Foreskin keratinocyte (primary cell): ENCODE measurements at places on chromosomes 5 and 9. TPM values are rescaled to one million over a fixed set of nuclear protein-coding genes. Genes with fewer than 3 reads are reported as not detected.

Gene SAPCD2
- 3.3 and 3.6 TPM in 2 replicates for polyA plus RNA-seq

Gene SLC25A2
- polyA plus RNA-seq = not detected in 2 replicates

Gene PCDHB10
- not detected in 2 replicates for polyA plus RNA-seq

Gene BAG1
- 32.5 and 40.6 TPM in 2 replicates for polyA plus RNA-seq

Gene RPL35
- polyA plus RNA-seq = 4,502 and 4,687 TPM in 2 replicates

Gene SCGB3A2
- not detected in 2 replicates for polyA plus RNA-seq

Gene TTC1
- polyA plus RNA-seq = 50.4 and 56.8 TPM in 2 replicates

Gene KIF24
- 1.7 and 2.1 TPM in 2 replicates for polyA plus RNA-seq

Gene DIPK1B
- polyA plus RNA-seq = 0.18 and 0.19 TPM in 2 replicates

Gene F2RL2
- 0.06 TPM in 1 of 2 replicates, not detected in the other for polyA plus RNA-seq

- no peak for DNase-seq
Measured at GRCh38 chr5:121688781-121689180, 162.9 kb upstream of the FTMT start.

DNA sequence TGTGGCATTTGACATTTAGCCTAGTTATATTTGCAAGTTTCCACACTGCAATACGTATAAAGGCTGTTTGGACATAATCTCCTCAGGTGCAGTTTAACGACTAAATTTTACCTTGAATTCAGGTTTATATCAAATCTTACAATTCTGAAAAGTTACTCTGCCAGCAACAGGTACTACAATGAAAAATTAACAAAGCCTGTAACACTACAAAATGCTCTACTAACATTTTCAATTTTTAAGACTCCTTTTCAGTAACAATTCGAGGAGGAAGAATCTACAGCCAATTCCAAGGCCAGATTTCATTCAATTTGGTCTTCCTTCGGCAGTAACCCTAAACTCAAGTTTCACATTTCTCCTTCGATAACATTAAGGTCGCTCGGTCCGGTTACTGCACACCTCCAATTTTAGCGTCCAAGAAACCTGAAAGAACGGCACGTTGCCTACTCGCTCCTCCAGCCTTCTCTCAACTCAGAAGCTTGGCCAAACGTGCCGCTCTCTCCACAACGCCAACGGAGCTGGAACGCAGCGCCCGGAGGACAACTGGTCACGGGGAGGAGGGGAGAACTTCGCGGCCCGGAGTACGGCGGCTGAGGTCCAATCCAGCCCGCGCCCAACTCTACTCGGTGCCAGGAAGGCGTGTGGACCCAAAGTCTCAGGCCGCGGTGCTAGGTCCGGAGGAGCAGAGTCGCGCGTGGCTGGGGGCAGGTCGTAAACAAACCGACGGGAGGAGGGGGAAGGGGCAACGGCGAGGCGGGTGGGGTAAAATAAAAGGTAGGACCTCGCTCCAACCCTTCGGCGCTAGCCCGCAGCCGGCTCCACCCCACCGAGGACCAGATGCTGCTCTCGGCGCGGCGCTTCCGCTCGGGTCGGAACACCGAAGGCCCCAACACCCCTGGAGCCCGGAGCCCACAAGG, 681 bp downstream of the FNIP1 start:
- DNase-seq = peak; percentile 46

- DNase-seq = no peak
Measured at GRCh38 chr9:93130861-93131481, 3.1 kb downstream of the NINJ1 start.

DNA sequence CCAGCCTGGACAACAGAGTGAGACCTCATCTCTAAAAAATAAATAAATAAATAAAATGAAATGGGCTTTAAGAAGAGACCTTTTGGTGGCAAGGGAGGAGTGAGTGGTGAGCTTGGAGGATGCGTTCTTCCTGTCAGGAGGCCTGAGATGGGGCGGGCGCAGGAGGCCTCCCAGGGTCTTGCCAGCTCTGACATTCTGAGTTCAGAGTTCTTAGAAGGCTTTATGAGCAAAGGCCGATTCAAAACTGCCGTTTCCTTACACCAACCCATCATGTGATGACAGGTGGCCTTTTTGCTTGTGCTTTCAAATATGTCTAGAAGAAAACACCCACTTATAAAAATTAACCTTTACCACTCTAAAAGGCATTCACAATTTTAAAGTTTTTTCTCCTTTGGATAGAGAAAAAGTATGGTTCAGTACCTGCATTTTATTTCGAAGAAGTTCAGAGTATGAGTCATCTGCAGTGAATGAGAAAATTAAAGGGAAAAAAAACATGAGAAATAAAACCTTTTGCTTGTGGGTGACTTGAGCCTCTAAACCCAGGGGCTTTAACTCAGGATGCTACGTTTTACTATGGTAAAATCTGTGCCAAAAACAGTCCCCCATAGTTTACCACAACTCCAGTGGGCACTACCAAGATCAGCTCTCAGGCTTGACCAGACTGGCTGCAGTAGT, 157.4 kb upstream of the OTULINL start:
- no peak for DNase-seq

DNA sequence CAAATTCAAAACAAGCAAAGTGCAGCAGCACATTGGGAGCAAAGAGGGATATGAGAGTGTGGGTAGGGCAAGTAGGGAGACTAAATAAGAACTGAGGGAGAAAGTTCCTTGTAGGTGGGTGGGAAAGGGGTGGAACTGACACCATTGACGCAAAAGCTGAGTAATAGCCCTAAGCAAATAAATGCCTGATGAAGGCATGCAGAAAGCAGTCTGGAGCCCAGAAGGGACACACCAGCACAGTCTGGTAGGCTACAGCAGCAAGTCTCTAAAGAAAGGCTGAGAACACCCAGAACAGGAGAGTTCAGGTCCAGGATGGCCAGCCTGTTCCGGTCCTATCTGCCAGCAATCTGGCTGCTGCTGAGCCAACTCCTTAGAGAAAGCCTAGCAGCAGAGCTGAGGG, at the start of gene INSL4:
Gene INSL4, plus strand, starts transcription at position 208 of the 400 bp plus-strand sequence. Its CDS starts 105 bp downstream, at position 313.
- DNase-seq = peak; percentile 31

- no peak for DNase-seq
Measured at GRCh38 chr5:116375926-116376325, 198.7 kb downstream of the SEMA6A start.

DNA sequence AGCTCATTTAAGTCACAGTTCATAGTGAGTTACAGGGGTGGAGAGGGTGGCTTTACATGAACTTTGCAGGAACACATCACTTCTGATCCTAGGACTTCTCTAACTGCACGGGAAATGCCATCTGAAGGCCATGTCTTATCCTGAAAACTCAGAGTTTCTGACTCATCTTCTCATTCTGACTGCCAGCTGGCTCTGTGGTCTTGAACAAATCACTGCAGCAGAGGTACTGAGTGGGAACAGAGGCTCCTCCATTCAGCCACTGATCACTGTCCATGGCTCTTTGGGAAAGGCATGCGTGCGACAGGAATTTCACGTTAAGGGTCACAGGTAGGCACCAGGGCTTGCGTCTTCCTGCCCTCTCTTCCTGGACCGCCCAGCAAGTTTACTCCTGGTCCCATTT, 114.6 kb upstream of the LRRTM2 start:
- DNase-seq = no peak

GRCh38 chr5:60504342-60504741, 195.6 kb downstream of the DEPDC1B start:
- DNase-seq = no peak

DNA sequence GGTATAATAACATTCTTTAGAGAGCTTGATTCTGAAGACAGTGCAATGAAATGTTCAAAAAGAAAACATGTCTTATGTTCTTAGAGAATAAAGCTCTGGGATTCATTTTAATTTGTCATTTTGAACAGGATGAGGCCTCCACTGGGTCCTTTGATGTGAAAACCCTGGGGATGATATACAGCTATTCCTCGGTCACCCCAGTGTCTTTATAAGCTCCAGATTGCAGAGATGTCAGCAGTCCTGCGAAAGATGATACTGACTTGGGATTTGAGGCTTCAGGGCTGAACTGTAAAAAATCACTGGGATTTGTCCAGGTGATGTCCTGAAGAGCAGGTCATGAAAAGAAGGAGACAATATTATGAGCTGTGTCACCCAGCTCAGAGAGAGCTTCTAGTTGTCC, 529.7 kb upstream of the ZNF608 start:
- no peak for DNase-seq

DNA sequence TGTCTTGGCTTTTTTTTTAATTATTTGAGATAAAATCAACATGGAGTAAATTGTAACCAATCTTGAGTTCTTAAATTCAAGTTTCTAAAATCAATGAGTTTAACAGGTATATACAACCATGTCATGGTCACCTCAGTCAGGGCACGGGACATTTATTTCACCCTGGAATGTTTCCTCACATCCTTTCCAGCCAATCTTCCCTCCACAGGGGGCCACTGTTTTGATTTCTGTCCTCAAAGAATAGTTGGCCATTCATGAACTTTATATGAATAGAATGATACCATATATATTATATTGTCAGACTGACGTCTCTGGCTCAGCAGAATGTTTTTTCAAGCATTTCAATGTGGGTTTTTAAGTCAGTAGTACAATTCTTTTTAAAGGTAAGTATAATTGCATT, 806 bp downstream of the ZNF474 start:
- DNase-seq = no peak

DNA sequence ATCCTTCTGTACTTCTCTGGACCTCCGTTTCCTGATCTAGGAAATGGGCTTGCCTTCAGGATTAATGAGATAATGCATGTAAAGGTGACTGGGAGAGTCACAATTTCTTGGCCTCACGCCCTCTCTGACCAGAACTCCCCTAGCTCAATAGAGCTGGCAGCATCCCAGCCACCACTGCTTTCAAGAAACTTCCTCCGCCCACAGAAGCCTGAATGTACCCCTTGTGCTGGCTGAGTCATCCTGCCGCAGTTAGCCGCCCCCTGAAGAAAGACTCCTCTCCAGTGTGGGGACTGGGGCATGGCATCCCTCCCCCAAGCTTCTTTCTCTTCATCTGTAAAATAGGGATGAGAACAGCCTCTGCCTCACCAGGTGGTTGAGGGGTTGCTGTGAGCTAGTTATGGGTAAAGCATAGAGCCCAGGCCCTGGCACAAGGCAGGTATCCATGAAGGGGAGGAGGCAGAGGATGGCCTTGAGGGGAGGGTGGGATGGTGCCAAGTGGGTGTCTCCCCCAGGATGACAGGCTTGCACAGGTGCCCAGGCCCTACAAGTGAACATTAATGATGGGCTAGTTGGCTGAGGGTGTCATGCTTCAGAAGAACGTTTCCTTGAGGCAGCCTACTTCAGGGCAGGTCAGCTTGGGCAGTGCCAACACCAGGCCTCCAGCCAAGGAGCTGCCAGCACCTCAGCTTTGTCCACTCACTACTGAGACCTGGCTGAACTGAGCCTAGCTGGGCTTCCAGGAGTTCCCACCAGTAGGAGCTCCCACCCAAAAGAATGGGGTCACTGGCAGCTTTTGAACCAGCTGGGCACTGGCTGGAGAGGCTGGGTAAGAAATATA, 3.4 kb downstream of the PDLIM4 start:
- DNase-seq = no peak

DNA sequence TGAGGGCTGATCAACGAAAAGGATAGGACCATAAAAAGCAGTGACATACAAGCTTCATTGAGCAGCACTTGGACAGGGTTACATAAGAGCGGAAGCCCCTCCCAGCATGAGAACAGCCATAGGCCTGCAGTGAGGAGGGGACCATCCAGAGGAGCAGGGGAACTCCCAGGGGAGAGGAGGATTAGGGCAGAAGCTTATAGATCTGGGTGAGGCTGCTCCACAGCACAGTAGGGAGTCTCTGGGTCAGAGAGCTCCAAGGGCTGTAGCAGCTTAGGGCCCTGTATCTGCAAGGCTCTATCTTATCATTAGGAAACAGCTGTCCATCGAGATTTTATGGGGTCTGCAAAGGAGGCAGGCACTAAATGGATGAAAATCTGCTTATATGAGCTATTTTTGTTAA, 186.6 kb downstream of the DOCK8 start:
- no peak for DNase-seq

DNA sequence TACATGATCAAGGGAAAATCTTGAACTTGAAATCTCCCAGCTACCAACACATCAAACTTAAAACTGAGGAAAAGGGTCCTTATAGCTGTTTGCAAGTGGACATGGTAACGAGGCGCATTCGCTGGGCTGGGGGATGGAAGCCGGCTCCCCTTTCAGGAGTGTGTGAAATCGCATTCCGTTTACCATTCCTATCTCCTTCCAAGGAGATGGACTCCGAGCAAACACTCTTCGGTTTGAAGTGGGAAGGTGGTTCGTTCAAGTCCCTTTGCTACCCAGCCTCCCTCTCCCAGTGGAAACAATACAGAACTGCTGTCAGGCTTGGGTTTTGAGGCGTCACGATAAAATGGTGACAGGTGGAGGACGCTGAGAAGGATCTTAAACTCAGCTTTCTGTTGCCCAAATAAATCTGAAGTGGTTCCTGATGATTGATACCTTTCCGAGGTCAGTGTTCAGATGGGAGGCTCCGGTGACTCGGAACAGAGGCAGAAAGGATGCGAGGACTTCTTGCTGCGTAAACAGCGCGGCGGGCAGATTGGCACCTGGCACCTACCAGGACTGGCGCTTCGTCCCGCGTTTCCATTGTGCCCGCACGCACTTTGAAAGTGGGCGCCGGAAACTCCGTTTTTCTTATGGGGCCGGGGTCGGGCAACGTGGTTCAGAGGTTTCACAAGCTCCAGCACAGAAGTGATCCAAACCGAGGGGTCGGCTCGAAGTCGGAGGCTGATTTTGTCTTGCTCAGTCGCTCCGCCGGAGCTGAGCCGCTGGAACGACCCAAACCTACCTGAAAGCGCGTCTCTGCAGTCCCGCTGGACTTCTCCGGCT, 7.0 kb downstream of the MSX2 start:
- no peak for DNase-seq

DNA sequence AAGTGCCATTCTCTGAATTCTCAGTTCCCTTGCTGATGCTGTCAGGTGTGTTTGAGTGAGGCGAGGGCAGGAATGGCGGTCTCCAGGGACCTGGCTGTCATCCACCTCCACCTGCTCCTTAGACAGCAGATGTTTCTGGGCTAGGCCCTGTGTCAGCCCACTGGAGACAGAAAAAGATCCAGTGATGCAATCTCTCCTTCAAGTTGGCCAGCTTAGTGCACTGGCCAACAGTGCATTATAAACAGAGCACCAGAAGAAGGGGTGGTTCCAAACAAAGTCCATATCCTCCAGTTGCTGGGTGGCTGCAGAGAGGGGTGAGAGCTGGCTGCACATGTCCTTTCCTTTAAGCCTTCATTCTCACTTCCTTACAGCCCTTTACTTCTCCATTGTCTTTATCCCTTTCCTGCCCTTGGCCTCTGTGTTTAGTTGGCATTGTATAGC, 26.5 kb downstream of the NANS start:
- DNase-seq = no peak

- DNase-seq = no peak
Measured at GRCh38 chr9:21320465-21320864, 14.7 kb downstream of the KLHL9 start.

DNA sequence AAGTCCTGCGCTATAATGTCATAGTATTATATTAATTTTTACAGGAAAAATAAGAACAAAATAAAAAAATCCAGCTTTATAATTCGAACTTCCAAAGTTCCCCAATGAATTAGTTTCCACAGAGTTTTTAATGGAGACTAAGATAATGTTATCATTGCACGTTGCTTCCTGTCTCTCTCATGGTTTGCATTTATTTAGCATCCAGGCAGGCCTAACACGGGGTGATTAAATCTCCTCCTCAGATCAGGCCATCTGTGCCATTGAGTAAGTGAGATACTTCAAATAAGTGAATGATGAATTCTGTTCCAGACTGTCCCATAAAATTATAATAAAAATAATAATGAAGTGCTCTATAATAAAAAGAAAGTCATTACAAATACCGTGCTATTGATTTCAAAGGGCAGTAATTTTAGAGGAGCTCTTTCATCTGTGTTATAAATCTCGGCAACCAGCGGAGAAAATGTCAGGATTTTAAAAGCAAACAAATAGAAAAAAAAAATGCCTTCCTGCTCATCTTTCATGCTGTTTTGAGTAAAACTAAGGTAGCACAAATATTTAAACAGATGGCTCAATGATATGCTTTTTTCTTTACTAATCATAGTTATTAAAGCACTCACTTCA, 570.6 kb upstream of the ZNF608 start:
- no peak for DNase-seq

- no peak for DNase-seq
Measured at GRCh38 chr5:122076669-122077365, 1.2 kb downstream of the LOX start.
